Brain (organoid and tissue), 16 donors: ENCODE measurements at places on chromosomes 1 and 21.

DNA sequence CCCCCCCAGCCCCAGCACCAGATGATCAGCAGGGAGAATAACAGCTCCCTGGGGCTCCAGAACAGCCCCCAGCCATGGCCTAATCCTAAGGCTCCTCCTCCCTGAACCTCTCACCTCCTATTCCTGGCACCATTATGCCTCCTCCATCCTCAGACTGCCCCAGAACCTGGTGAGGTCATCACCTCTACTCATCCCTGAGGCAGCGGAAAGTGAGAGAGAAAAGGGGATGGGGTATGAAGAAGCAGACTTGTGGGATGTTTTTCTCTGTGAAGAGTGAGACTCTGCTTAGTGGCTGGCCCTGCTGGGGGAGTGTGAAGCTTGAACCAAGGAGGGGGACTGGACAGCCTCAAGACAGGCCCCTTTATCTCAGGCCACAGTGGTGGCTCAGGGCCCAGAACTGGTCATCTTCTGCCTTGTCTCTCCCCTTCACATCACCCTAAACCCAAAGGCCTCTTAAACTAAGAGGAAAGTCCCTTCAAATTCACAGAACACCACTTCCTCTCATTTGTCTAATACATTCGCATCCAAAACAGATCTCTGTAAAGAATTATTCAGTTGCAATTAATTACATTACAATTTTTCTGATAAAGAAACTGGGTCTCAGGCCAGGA is 2.2 kb upstream of the PPM1J start:
- no peak for DNase-seq

- DNase-seq = no peak
Observed at GRCh38 chr1:165629848-165630628, 996 bp upstream of the MGST3 start.

- DNase-seq = no peak
Observed at GRCh38 chr1:45908611-45909140, 105.3 kb downstream of the MAST2 start.

GRCh38 chr1:107679411-107679953 is 285.5 kb downstream of the VAV3 start:
- DNase-seq = no peak

DNA sequence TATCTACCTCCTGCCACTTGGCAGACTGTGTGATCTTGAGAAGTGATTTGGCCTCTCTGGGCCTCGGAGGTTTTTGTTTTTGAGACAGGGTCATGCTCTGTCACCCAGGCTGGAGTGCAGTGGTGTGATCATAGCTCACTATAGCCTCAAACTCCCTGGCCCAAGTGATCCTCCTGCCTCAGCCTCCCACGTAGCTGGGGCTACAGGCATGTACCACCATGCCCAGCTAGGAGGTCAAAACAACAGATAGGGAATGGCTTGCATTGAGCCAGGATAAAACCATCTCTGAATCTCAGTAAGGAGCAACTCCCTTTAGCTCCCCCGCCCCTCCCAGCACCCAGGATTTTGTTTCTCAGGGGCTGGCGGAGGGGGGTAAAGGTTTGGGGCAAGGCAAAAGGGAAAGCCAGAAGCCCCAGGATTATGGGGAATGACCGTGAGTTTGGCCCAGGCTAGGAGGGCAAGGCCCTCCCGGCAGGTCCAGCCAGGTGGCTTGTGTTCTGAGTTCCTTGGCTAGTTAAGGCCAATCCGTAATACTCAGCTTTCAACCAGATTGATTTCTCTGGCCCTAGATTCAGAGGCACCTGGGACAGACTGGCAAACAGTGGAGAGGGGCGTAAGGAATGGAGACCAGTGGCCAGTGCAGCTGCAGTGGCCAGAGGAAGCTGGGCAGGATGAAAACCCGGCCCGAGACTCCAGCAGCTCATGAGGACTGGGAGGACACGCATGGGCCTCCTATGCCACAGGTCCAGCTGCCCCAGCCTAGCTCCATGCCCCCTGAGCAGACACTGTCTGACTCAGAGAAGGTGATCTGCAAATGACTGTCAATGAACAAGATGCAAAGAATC is 130.1 kb downstream of the DMRTB1 start:
- no peak for DNase-seq

DNA sequence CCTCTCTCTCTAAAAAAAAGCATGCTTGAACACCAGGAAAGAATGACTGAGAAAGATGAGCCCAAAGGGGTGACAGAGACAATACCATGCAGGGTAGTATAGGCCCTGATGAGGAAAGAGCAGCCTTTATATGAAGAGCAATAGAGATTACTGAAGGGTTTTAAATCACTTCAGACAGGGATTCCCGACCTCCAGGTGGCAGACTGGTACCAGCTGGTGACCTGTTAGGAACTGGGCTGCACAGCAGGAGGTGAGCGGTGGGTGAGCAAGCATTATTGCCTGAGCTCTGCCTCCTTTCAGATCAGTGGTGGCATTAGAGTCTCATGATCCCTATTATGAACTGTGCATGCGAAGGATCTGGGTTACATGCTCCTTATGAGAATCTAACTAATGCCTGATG is 30.8 kb upstream of the GTF2B start:
- DNase-seq = no peak

DNA sequence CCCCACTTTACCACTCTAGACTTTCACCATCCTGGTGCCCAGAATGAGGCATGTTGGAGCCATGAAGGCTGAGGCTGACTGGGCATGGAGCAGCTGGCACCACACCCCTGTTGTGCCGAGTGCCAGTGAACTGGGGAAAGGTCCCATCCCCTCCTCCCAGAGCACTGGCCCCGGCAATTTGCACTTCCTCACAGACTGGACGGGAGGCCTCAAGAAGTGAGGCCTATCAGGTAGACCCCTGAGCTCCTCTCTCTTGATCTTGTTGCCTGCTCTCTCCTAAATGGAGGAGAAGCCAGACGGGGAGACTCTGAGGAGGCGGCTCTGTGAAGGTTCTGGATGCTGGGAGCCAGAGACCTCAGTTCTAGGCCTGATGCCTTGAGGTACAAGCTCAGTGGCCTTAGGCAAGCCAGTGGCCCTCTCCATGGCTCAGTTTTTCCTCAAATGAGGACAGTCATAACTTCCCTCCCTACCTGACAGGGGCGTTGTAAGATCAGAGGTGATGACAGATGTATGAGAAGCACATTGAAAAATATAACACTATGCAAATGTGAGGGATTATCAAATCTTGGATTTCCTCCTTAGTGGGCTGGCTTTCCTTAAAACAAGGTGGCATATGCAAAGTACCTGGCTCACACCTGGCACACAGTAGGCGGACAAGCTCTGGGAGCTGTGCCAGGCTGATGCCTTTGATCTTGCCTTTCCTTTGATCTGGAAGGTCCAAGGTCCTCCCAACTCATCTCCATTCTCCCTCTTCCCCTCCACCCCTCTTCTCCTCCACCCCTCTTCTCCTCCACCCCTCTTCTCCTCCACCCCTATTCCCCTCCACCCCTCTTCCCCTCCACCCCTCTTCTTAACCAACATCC is 6.7 kb downstream of the GRHL3 start:
- DNase-seq = no peak

GRCh38 chr1:94952539-94952938 is 25.6 kb upstream of the CNN3 start:
- DNase-seq = no peak

GRCh38 chr1:31628931-31629556 is 11.6 kb downstream of the HCRTR1 start:
- no peak for DNase-seq

DNA sequence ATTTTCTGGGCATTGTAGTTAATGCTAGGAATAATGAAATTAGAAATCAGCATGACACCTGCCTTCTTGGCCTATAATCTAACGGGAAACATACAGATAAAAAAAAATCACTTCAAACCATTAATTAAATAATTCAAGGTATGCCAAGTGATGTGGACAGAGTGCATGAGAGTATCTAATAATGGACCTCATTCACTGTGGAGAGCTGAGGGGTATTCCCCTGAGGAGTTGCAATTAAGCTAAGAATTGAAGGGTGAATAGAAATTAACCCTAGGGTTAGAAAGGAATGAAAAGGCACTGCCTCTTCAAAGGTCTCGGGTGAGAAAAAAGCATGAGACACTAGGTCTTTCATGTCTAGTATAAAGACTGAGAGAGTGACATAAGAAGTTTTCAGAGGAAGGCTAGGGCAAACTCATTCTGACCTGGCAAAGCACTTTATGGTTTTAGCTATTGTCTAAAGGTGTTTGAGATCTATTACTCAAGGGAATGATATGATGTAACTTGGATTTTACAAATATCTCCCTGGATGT is 466.1 kb downstream of the KCNT2 start:
- DNase-seq = no peak

DNA sequence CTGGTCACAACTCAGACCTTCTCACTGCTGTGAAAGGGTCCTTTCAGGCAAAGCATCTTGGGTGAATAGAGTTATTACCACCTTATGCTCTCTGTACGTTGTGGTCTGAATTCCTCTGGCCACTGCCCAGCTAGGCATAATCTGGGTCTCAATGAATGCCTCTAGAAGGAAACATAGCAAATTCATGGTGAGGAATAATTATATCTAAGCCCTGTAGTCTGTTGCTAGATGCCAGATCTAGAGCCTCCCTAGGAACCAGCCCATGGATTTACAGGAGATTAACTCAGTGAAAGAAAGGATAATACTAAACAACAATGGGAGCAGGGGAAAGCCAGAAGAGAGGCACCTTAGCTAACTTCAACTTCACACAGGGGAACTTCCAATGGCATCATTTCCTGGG is 2.4 kb upstream of the COL11A1 start:
- no peak for DNase-seq

DNA sequence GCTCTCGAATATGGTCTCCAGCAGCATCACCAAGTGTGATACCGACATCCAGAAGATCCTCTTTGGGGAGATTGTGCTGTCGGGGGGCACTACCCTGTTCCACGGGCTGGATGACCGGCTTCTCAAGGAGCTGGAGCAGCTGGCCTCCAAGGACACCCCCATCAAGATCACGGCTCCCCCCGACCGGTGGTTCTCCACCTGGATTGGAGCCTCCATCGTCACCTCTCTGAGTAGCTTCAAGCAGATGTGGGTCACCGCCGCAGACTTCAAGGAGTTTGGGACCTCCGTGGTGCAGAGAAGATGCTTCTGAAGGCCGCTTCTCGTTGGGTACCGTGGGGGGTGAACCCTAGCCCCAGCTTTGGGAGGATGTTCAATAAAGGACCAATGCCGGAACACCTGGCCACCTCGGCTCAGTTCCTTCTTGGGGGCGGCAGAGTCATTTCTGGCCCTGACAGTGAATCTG is 1.3 kb downstream of the ACTRT2 start:
- DNase-seq = no peak

- no peak for DNase-seq
Observed at GRCh38 chr21:42384156-42384945, 11.5 kb downstream of the TMPRSS3 start.

GRCh38 chr1:53446051-53446450 is 13.1 kb upstream of the DMRTB1 start:
- DNase-seq = no peak

- no peak for DNase-seq
Observed at GRCh38 chr21:28688381-28688780, 304.3 kb downstream of the LTN1 start.

GRCh38 chr1:200546577-200546976 is 74.0 kb downstream of the KIF14 start:
- DNase-seq = no peak

DNA sequence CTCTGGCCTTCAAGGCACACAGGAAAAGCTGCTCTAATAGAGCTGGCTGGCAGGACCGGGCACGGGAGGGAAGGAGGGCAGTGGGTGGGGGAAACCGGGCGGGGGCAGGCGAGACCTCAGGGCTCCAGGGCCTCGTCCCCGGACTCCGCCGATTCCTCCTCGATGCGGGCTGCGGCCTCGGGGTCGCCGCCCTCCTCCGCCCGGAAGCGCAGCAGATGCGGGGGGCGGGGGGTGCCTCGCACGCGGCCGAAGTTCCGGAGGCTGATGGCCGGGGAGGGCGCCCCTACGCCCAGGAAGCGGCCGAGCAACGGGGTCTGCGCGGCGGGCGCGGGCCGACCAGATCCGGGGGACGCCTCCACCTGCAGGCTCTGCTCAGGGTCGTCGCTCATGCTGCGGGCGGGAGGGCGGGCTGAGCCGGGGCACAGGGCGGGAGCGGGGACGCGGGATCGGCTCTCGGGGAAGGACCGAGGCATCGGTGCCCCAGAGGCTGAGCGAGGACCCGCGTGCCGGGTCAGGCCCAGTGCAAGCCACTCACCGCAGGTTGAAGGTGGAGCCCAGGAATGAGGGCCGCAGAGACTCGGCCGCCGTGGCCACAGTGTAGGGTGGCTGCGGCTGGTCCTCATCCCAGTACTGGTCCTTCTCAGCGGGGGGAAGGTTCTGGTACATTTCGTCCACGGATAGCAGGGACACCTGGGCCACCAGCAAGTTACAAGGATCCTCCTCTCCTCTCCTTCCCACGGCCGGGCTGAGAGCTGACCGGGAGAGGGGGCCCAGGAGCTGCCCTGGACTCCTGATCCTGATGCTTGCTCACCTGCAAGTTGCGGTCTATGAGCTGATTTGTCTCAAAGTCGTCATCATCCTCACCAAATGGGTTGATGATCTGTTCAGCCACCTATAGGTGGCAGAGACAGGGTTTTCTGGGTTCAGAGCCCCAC is 3.6 kb downstream of the BEST4 start:
- peak; percentile 47 for DNase-seq

- peak; percentile 4 for DNase-seq
Observed at GRCh38 chr1:39995973-39996393, 41.0 kb downstream of the MFSD2A start.

GRCh38 chr1:192807211-192808162 is 1.4 kb upstream of the RGS2 start:
- no peak for DNase-seq

GRCh38 chr1:200048244-200048643 is 20.7 kb downstream of the NR5A2 start:
- no peak for DNase-seq

GRCh38 chr1:238088560-238089290 is 198.0 kb upstream of the ZP4 start:
- peak; percentile 38 for DNase-seq

DNA sequence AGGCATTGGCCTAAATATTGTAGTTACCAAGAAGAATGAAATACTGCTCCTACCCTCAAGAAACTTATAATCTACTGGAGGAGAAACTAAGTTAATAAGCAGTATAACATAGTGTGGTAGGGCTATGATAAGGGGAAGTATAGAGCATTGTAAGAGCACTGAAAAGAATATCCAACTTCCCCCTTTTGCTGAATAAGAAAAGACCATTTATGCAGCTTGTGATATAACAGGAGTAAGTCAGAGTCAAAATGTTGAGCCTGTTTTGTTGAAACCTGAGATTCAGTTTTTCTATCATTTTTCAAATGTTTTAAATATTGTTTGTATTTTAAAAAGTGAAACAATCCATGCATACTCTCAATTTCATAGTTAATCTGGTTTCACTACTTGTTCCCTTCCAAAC is 48.3 kb upstream of the FCRL4 start:
- no peak for DNase-seq

DNA sequence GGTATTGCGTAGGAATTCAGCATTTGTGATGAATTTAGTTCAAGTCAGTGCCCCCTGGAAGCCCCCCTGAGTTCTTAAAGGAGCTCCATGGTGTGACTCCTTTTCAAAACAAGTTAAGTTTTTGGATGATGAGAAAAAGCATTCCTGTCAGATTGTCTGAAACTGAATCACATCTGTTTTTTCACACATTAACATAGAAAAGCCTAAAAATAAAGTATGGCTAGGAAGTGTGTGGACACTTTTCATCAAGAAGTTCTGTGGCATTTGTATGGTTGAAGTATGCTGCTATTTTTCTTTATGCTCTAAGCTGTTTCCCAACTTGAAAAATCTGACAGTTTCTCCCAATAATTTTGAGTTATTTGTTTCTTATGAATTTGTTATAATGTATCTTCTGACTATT is 33.7 kb downstream of the PRDM2 start:
- no peak for DNase-seq
